ENCODE measurements at places on chromosomes 4 and X. TPM values are rescaled to one million over a fixed set of nuclear protein-coding genes. Genes with fewer than 3 reads are reported as not detected.

The HDX gene
- 6.1 TPM for total RNA-seq

The AMER1 gene
- total RNA-seq, result 1.2 TPM

The IL9R gene
- total RNA-seq, result under 0.01 TPM

The SOX3 gene
- not detected for total RNA-seq

The ART3 gene
- not detected for total RNA-seq

The CXCL11 gene
- total RNA-seq, result not detected

The NXF2 gene
- total RNA-seq, result not detected

The LINC00632 gene
- total RNA-seq, result 9.8 TPM

The MAGEC1 gene
- not detected for total RNA-seq

The C1QTNF7 gene
- 0.12 TPM for total RNA-seq

The NEIL3 gene
- 14.6 TPM for total RNA-seq

The GNRHR gene
- total RNA-seq, result not detected

The MAOA gene
- total RNA-seq, result 5.5 TPM

The STK32B gene
- total RNA-seq, result 1.1 TPM

The TBX22 gene
- not detected for total RNA-seq

The SUV39H1 gene
- total RNA-seq, result 14.1 TPM

The F8A2 gene
- not detected for total RNA-seq

The SPANXN3 gene
- not detected for total RNA-seq

The CNKSR2 gene
- total RNA-seq, result 2.4 TPM

Measured in uterine smooth muscle cell (primary cell).